ENCODE measurements at places on chromosomes 6 and 20.

DNA sequence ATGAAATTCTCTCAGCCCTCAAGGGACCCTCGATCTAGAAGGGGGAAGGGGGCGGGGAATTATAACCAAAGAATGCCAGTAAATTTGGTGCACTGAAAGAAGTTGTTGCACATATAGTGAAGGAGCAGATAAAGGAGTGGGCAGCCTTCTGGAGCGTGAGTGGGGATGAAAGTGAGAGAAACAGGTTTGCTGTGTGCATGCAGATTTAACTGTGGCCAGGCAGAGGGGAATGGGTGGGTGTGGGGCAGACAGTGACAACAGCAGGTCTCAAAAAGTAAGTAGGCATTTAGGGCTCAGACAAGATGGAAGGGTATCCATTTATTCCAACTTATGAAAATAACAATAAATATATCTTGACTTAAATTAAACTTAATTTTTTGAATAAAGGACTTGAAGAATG is 149.1 kb downstream of the KCNQ5 start:
- no peak for DNase-seq

DNA sequence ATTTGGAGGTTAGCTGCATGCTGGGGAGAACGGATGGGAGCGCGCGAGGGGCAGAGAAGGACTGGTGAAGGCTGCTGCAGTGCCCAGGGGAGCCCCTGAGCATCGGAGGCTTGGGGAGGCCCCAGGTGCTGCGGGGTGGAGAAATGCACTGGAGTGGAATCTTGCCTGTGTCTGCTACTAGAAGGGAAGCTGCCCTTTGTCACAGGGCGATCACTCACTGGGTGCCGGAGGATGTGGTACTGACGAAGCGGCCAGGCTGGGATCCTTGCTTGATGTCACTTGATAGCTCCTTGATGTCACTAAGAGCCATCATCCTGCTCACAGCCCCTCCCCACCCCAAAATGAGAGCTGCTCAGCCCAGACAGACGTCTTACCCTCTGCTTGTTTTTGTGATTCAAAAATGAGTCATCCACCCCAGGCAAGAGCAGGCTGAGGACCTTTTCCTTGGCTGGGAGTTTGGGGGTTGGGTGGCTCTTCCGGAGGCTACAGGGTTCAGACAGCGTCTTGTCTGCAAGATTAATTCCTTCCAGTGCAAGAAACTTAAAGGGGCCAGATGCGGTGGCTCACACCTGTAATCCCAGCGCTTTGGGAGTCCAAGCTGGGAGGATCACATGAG is 62.6 kb upstream of the PMEPA1 start:
- no peak for DNase-seq

- no peak for DNase-seq
Measured at GRCh38 chr6:100810015-100810414, 71.1 kb downstream of the ASCC3 start.

GRCh38 chr6:159481897-159482296 is 211.1 kb downstream of the SOD2 start:
- no peak for DNase-seq

DNA sequence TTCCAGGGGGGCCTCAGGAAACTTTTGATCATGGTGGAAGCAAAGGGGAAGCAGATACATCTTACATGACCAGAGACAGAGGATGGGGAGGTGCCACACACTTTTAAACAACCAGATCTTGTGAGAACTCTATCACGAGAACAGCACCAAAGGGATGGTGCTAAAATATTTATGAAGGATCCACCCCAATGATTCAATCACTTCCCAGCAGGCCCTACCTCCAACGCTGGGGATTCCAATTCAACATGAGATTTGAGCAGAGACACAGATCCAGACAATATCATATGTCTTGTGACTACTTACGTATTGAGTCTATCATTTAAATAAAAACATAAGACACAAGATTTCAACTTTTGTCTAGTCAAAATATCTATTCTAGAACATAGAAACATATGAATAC is 351.9 kb downstream of the EPM2A start:
- DNase-seq, result no peak

- DNase-seq, result no peak
Measured at GRCh38 chr20:24950128-24950835, 1.2 kb downstream of the CST7 start.

DNA sequence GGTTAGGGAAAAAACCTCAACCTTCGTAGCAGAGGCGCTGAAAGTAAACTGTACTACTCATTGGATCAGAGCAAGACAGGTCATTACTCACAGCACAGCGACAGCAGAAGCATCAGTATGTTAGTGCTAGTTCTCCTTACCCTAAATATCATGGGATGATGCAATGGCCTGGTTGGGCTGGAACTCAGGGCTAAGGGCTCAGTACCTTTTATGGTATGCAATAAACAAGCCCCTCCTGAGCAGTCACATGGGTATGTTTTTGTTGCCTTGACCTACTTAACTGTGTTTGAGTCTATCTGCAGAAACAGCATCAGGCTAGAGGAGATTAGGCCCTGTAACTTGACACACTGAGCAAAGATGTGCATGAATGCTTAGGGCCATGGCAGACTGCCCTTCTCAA is 369.4 kb upstream of the IMPG1 start:
- DNase-seq, result no peak

DNA sequence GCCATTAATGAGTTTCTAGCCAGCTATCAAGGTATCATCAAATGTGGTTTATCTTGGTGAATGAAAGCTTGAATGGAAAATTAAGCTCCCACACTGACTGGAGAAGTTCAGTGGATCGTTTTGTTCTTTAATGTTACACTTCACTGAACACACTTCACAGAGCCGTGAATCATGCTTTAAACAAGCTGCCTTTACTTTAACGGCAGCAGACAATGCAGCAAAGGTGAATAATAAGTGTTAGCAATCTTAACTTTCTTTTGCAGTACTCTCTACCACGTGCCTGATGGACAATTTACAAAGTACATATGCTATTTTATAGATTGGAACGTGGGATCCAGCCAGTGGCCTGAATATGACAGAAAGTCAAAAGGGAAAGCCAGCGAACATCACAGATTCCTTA is 424.5 kb downstream of the GRIK2 start:
- no peak for DNase-seq
